ENCODE measurements at places on chromosomes 7 and 10. TPM values are rescaled to one million over a fixed set of nuclear protein-coding genes. Genes with fewer than 3 reads are reported as not detected.

Gene GSAP
- total RNA-seq: 14.3 TPM

Gene LIPK
- total RNA-seq: not detected

DNA sequence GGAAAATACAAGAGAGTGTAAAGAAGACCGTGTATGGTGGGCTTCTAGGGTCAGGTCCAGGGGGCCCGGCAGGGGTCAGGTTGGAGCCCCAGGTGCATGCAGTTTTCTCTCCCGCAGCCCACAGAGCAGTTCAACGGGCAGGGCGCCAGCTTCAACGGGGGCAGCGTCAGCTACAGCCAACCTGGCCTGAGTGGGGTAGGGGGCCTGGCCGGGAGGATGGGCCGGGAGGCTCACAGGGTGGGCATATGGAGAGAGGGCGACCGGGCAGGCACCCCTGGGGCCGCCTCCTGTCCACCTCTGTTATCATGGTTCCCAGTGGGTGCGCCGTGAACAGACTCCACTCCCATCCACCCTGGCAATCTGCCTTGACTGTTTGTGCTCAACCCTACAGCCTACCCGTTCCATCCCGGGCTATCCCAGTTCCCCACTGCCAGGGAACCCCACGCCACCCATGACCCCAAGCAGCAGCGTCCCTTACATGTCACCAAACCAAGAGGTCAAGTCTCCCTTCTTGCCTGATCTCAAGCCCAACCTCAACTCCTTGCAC, 11.5 kb downstream of the ZMIZ2 start:
- no peak for DNase-seq

- DNase-seq: no peak
Observed at GRCh38 chr7:87316097-87316700, 29.3 kb upstream of the CROT start.

DNA sequence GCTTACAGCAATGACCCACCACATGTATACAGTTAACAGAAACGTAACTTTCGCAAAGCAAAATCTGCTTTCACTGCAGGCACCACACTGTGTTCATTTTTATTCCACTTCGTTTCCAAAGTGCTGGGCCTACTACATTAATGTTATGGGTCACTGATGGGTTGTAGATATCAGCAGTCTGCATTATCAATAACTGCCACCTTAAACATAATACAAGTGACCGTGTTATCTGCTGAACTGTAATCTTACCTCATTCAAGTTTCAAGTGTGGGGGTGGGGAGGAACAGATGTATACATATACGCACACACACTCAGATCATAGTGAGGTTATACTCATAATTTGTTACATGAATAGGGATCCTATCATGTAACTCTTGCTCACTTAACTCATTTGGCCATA, 21.1 kb downstream of the RNF32 start:
- DNase-seq: no peak

DNA sequence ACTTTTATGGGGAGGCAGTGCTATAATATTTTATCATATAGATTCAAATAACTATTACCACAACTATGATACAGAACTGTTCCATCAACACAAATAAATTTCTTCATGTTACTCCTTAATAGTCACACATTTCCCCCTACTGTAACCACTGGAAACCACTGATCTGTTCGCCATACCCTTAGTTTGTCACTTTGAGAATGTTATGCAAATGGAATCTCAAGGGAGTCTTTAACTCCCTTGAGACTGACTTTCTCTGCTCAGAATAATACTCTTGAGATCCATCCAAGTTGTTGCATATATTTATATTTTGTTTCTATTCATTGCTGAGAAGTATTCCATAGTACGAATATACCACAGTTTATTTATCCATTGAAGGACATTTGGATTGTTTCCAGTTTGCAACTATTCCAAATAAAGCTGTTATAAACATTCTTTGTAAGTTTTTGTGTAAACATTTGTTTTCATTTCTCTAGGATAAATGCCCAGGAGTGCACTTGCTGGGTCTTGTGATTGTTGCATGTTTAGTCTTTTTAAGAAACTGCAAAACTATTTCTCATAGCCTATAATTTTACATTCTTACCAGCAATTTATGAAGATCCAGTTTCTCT, 19.7 kb upstream of the PON2 start:
- DNase-seq: no peak

GRCh38 chr7:18343047-18343446, 152.5 kb upstream of the HDAC9 start:
- DNase-seq: no peak

DNA sequence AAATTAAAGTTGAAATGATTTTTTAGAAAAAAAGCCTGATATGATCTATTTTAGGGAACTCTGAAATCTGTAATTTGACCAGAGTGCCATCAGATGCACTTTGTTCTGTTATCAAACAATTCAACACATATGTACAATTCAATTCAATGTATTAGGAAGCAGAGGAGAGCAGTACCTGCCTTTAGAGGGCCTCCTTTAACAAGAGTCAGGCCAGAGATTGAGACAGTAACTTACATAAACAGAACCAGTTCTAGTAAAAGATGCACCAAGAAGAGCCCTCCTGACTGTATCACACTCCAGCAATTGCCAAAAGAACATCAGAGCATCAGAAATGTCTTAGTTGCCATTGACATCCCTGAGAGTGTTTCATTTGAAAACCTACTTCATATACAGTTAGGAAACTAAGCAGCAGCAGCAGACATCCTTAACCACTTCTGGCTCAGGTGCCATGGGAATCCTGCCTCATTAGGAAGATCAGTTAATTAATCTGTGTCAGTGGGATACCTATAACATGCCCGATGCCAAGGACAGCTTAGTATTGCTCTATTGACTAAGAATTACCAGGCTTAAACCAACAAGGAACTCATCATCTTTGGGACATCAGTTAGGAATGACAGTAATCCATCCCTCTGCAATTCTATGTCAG, 1222.6 kb upstream of the LRRN3 start:
- no peak for DNase-seq
